ENCODE measurements at places on chromosomes 6 and 20. TPM values are rescaled to one million over a fixed set of nuclear protein-coding genes. Genes with fewer than 3 reads are reported as not detected.

Gene THBS2
- 0.39 TPM for total RNA-seq

Gene HMGCLL1
- not detected for total RNA-seq

Gene C6orf141
- 31.6 TPM for total RNA-seq

Gene CHD6
- total RNA-seq: 26.6 TPM

Gene BPI
- not detected for total RNA-seq

Gene SKIC2
- total RNA-seq: 68.0 TPM

Gene STMND1
- total RNA-seq: not detected

GRCh38 chr6:32967151-32968091, 973 bp upstream of the BRD2 start:
- H3K4me1 ChIP-seq: peaks cover 45% of the 10 kb centered on the region
- peak overlapping the region; percentile 92 for H3K4me3 ChIP-seq
- H3K36me3 ChIP-seq: no peaks in the 10 kb centered on the region
- H3K27ac ChIP-seq: peak overlapping the region; percentile 97
- H3K27me3 ChIP-seq: no peaks in the 10 kb centered on the region

GRCh38 chr6:3139090-3139903, 18.0 kb downstream of the TUBB2A start:
- DNase-seq: no peak
- H3K4me3 ChIP-seq: no peak overlapping the region
- no peaks in the 10 kb centered on the region for H3K36me3 ChIP-seq
- H3K4me1 ChIP-seq: no peaks in the 10 kb centered on the region

DNA sequence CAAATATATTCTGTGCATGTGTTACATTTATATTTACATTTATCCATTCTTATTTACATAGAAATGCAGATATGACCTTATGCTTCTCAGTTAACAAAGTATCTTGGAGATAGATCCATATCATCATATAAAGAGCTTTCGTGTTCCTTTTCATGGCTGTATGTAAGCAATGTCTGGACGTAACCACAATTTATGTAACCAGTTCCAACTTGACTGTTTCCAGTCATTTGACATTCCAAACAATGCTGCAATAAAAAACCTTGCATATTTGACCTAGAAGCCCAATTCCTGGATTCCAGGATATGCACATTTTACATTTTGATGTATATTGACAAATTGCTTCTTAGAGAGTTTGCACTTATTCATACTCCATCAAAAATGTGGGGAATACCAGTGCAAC, 113.7 kb upstream of the F13A1 start:
- no peak for DNase-seq
- no peak overlapping the region for H3K27ac ChIP-seq
- H3K36me3 ChIP-seq: no peaks in the 10 kb centered on the region
- H3K4me1 ChIP-seq: no peaks in the 10 kb centered on the region
- no peak overlapping the region for H3K4me3 ChIP-seq
- H3K27me3 ChIP-seq: peaks cover 25% of the 10 kb centered on the region

DNA sequence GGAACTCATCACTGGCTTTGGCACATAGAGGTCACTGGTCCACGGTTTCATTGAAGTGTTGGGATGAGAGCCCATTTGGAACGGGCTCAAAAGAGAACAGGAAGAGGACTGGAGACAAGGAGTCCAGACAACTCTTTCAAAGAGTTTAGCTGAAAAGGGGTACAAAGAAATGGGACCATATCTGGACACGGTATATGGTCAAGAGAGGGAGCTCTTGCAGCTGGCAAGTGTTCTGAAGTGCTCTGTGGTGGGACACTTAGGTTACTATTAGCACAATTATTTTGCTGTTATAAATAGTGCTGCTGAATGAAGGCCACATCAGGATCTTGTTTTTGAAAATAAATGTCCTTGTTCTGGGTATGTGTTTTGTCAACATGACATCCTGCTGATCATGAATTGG, 4.6 kb downstream of the SGK2 start:
- H3K36me3 ChIP-seq: no peaks in the 10 kb centered on the region
- H3K4me1 ChIP-seq: peaks cover 7% of the 10 kb centered on the region
- H3K4me3 ChIP-seq: no peak overlapping the region
- DNase-seq: no peak

GRCh38 chr20:49845060-49845459, 32.4 kb downstream of the SLC9A8 start:
- no peaks in the 10 kb centered on the region for H3K27me3 ChIP-seq
- no peak overlapping the region for H3K27ac ChIP-seq
- DNase-seq: no peak
- H3K4me1 ChIP-seq: no peaks in the 10 kb centered on the region

DNA sequence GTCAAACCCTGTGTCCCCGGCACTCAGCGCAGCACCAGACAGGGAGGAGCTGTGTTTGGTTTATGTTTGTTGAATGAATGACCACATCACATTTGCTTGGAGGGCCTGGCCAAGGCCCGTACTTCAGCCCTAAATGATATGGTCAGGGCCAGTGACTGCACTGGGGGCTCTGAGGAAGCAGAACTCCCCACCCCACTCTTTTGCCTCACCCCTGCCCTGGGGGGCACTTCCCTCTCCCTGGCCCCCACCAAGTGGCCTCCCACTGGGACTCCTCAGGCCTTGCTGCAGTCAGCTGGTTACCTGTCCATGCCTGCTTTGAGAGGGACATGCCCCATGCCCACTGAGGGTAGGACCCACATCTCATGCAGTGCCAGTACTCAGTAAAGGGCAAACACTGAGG, 2.9 kb downstream of the ADISSP start:
- H3K4me1 ChIP-seq: peaks cover 31% of the 10 kb centered on the region
- H3K36me3 ChIP-seq: peaks cover 3% of the 10 kb centered on the region
- H3K4me3 ChIP-seq: no peak overlapping the region
- no peak overlapping the region for H3K27ac ChIP-seq
- DNase-seq: no peak

- H3K4me3 ChIP-seq: no peak overlapping the region
- H3K27ac ChIP-seq: peak overlapping the region; percentile 37
- DNase-seq: no peak
- peaks cover 12% of the 10 kb centered on the region for H3K4me1 ChIP-seq
Measured at GRCh38 chr20:62063315-62063980, 2.2 kb downstream of the TAF4 start.

DNA sequence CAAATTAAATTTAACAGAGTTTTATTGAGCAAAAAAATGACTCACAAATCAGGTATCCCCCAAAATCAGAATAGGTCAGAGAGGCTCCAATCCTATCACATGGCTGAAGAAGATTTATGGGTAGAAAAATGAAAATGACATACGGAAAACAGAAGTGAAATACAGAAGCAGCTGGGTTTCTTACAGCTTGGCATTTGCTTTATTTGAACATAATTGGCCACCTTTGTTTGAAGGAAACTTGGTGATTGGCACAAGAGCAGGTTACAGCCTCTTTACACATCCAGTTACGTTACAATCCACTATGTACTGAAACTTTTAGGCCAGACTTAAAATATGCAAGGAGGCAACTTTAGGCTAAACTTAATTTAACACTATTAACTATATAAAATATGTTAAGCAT, 11.7 kb upstream of the TREM2 start:
- no peaks in the 10 kb centered on the region for H3K36me3 ChIP-seq
- peaks cover 48% of the 10 kb centered on the region for H3K27me3 ChIP-seq
- no peaks in the 10 kb centered on the region for H3K4me1 ChIP-seq
- H3K4me3 ChIP-seq: no peak overlapping the region
- no peak for DNase-seq

DNA sequence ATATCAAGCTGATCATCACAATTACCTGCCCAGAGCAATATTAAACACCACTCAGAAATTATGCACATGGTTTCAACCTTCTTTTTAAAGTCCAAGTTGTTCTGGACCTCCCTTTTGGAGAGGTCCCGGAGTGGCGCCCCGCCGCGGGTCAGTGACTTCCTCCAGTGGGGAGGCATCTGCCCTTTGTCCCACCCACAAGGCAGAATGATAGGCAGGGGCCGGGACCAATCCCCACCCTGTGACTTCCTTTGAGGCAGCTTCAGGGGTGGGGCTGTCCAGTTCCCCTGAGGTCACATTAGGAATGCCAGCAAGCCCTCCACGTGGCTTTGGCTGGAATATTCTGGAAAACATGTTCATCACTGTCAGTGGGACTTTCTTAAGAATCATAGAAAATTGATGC, 207.0 kb downstream of the ANKRD60 start:
- H3K27ac ChIP-seq: no peak overlapping the region
- H3K4me1 ChIP-seq: peaks cover 4% of the 10 kb centered on the region
- peaks cover 19% of the 10 kb centered on the region for H3K27me3 ChIP-seq
- DNase-seq: no peak
- no peak overlapping the region for H3K4me3 ChIP-seq

- no peak overlapping the region for H3K27ac ChIP-seq
- H3K27me3 ChIP-seq: no peaks in the 10 kb centered on the region
- no peaks in the 10 kb centered on the region for H3K4me1 ChIP-seq
- no peak for DNase-seq
Measured at GRCh38 chr6:24429146-24429545, 26.4 kb downstream of the MRS2 start.

GRCh38 chr6:98335594-98335993, 498.8 kb upstream of the POU3F2 start:
- no peaks in the 10 kb centered on the region for H3K36me3 ChIP-seq
- no peak for DNase-seq
- H3K27ac ChIP-seq: no peak overlapping the region
- no peaks in the 10 kb centered on the region for H3K4me1 ChIP-seq
- no peaks in the 10 kb centered on the region for H3K27me3 ChIP-seq
- H3K4me3 ChIP-seq: no peak overlapping the region

DNA sequence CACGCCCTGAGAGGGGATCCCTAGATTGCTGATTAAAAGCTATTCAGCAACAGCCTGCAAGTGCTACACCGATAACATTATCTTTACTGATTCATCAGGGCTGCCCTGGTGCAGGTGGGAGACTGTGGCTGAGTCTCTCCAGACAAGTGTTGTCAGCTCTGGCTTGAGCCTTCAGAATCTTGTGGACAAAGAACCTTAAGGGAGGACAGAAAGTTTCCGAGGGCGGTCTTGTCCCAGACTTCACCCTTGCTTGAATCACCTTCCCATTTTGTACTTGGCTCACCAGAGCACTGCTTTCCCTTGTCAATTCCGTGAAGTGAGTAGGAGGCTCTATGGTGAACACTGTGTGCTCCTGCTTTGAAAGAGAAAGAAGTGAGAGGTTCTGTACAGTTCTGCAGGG, 88.6 kb upstream of the PCSK2 start:
- no peaks in the 10 kb centered on the region for H3K4me1 ChIP-seq
- peaks cover 8% of the 10 kb centered on the region for H3K27me3 ChIP-seq
- no peak for DNase-seq
- no peak overlapping the region for H3K4me3 ChIP-seq
- no peaks in the 10 kb centered on the region for H3K36me3 ChIP-seq

DNA sequence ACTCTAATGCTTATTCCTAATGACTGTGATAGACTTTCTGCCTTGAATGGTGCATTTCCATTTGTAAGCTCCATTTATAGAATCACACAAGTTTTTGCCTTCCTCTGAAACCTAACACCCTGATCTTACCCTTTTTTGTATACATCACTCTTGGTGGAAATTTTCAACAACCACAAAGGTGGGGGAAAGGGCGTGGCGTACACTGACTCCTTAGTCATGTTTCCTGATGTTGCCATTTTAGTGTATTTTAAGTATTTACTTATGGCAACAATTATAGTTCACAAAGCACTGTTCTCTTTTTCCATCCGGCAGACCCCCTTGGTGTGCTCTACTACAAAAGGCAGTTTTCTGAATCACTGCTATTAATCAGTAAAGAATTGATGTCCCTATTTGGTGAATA, 92.0 kb downstream of the ATXN1 start:
- no peak overlapping the region for H3K4me3 ChIP-seq
- DNase-seq: peak; percentile 38
- H3K36me3 ChIP-seq: no peaks in the 10 kb centered on the region
- H3K27ac ChIP-seq: peak overlapping the region; percentile 44
- no peaks in the 10 kb centered on the region for H3K27me3 ChIP-seq
- H3K4me1 ChIP-seq: peaks cover 29% of the 10 kb centered on the region

DNA sequence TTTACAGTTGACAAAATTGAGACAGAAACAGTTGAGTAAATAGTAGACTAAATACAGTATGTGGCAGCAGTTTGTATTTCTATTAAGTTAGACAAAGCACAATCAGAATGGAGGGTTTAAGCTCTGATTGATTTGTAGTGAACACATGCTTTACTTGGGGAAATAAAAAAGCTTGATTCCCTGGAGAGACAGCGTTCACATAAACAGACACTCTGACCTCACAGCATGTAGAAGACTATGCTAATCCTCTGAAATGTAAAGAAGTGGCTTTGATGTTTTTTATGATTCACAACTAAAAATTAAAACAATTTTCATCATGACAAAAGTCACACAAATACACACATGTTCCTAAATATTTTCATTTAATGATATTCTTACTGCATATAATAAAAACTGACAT, 126.9 kb upstream of the FAM83B start:
- H3K36me3 ChIP-seq: no peaks in the 10 kb centered on the region
- no peaks in the 10 kb centered on the region for H3K27me3 ChIP-seq
- no peak overlapping the region for H3K4me3 ChIP-seq
- DNase-seq: no peak

DNA sequence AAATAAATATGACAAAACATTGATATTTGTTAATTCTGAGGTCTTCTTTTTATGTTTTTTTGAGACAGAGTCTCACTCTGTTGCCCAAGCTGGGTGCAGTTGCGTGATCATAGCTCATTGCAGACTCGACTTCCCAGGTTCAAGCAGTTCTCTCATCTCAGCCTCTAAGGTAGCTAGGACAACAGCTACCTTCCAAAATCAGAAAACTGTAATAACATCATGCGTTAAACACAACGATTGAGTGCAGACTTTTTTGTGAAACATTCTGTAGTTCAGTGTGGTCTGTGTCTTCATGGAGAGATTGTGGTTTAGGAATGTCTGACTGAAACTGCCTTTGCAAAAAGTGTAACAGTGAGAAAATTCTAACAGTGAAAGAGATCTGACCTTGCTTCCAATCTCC, 16.1 kb upstream of the DOK5 start:
- DNase-seq: no peak
- no peaks in the 10 kb centered on the region for H3K4me1 ChIP-seq
- no peak overlapping the region for H3K27ac ChIP-seq
- no peaks in the 10 kb centered on the region for H3K27me3 ChIP-seq
- H3K4me3 ChIP-seq: no peak overlapping the region
- no peaks in the 10 kb centered on the region for H3K36me3 ChIP-seq

- H3K4me3 ChIP-seq: no peak overlapping the region
- peaks cover 42% of the 10 kb centered on the region for H3K36me3 ChIP-seq
- H3K4me1 ChIP-seq: peaks cover 5% of the 10 kb centered on the region
- peak overlapping the region; percentile 19 for H3K27ac ChIP-seq
- no peak for DNase-seq
Measured at GRCh38 chr20:62721511-62722370, 13.1 kb downstream of the NTSR1 start.

DNA sequence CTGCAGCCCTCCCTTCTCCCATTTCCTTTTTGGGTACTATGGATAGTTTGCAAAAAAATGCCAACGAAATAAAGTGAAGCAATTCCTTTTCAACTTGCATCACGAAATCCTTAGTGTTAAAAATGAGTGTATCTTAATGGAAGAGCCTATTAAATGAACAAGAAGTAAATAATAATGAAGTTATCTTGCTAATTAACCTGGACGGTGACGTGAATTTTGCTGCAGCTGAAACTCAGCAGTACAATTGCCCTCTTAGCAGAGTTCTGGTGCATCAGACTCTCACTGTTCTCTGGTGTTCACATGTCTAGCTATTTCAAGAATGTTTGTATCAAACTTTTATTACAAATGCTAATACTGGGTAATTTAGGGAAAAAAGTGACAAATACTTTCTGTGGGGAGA, 119.7 kb upstream of the HDAC2 start:
- H3K27ac ChIP-seq: no peak overlapping the region
- no peak overlapping the region for H3K4me3 ChIP-seq
- H3K4me1 ChIP-seq: no peaks in the 10 kb centered on the region
- DNase-seq: no peak
- H3K27me3 ChIP-seq: no peaks in the 10 kb centered on the region
- H3K36me3 ChIP-seq: no peaks in the 10 kb centered on the region
